Activated CD8-positive, alpha-beta memory T cell treated with anti-CD3 and anti-CD28 coated beads for 4 hours (primary cell): ENCODE measurements at places on chromosomes 1 and 21.

- no peak for DNase-seq
Measured at GRCh38 chr1:184069675-184070074, 18.1 kb downstream of the TSEN15 start.

DNA sequence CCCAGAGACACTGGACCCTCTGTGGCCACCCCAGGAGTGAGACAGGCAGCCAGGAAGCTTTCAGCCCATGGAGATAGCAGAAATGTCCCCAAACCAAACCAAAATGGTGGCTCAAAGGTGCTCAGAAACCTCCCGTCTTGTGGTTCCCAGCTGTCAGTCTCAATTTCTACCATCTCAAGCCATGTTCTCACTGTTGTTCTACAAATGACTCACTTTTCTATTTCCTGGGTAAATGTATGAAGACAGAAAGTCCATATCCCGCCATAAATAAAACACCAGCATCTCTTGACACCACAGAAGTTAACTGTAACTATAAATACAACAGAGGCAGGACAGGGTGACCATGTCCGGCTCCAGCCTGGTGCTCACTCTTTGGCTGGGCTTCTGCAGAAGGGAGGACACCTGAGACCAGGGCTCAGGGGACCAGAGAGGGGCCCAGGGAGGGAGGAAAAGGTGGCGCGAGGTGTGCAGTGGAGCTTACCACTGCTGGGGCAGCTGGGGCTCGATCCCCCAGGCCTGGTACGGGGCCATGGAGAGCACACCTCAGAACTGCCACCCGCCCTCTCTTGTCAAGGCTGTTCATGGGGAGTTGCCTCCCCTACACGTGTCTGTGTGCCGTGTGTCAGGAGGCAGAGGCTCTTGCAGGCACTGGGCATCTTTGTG is 43.6 kb downstream of the EPHB2 start:
- no peak for DNase-seq

DNA sequence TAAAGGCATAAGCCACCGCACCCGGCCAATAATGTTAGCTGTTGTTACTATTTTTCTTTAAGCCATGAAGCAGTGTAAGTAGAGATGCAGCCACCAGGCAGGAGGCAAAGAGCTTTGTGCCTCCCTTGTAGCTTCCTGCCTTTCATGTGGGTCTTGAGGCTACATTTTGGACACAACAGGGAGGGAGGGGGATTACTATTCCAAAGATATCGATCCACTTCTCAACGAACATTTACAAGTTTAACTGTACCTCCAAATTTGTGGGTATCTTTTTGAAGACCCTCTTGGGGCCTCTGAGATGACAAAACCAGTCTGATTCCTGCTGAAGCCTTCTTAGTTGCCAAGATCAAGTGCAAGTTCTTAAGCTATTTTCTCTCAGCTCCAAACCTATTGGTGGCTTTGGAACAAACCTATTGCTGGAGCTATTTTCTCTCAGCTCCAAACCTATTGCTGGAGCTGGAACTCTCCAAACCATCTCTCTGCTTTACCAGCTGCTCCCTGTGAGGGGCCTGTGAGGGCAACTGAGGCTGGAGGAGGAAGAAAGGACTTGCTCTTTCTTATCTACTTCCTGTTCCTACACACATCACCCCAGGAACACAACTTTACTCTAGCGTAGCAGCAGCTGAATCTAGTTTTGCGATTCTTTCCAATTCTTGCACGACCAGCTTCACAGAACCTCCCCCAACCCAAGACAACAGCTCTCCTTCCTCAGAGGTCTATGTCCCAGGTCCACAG is 16.1 kb upstream of the RCAN3 start:
- no peak for DNase-seq

GRCh38 chr1:224132901-224133300 is 19.0 kb downstream of the FBXO28 start:
- no peak for DNase-seq

GRCh38 chr1:235931171-235931738 is 64.5 kb upstream of the LYST start:
- no peak for DNase-seq

- DNase-seq, result no peak
Measured at GRCh38 chr21:34795548-34796180, 126.9 kb downstream of the CLIC6 start.

GRCh38 chr1:45510036-45510971 is 10.2 kb downstream of the MMACHC start:
- no peak for DNase-seq

DNA sequence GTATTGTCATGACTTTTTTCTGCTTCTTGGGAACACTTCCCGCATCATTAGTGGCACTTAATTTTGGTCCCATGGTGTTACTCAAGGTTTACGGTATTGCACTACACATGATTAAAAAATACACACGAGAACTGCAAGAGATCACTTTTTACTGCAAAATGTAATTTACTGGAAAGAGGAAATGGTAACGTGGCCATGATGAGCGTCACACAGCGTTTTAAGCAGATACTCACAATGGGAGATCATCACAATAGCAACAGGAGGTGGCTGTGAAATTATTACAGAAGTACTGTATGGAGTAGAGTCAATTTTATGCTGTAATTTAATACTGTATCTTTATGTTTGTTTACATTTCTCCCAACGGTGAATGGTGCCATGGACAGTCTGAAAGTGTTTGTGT is 1510.3 kb downstream of the AMY1C start:
- DNase-seq, result no peak

- DNase-seq, result no peak
Measured at GRCh38 chr1:201039418-201039817, 15.9 kb upstream of the KIF21B start.

- no peak for DNase-seq
Measured at GRCh38 chr1:56095696-56096665, 483.4 kb downstream of the PLPP3 start.

DNA sequence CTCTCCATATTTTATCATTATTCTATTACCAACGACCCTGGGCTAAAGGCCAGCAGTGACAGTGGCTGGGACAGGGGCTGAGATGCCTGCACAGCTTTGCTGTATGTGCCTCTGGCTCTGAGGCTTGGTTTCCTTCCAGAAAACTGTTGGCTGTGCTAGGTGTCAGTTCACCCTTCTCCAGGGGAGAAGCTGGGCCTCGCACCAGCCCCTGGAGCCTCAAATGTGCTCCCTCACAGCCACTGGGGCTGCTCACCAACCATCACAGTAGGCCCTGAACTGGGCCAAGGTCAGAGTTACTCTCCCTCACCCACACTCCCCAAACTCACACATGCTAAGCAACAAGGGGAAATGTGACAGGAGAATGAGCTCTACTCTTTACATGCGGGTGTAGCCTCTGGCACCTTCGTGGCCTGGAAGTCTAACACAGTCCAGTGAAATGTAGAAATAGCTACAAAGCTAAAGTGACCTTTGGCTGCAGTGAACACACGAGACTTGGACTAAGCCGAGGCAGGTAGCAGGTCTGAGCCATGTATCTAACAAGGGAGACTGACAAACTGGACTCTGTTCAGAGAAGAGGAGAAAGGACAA is 4.7 kb upstream of the CD160 start:
- DNase-seq, result no peak

DNA sequence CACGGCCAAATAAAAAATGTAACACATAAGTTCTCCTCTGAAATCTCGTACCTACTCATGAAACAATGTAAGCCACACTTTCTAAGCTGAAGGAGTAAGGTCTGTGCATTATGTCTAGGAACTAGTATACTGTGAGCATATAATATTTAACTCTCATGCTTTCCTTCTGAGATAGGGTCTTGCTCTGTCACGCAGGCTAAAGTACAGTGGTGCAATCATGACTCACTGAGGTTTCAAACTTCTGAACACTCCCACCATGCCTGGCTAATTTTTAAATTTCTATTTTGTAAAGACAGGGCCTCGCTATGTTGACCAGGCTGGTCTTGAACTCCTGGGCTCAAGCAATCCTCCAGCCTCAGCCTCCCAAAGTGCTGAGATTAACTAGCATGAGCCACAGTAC is 71.3 kb downstream of the AHCTF1 start:
- DNase-seq, result no peak

DNA sequence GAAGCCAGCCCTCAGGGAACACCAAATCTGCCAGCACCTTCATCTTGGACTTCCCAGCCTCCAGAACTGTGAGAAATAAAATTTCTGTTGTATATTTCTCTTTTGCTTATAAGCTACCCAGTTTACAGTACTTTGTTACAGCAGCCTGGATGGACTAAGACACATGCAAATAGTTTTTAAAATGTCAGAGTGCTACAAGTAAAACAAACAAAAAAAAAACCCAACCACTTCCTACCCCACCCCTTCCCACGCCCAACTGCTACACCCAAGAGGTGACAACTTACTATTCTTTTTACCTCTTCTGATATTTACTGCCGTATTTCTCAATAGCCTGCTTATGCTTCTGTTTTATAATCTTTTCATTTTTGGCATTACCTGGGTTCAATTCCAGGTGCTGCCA is 8.6 kb upstream of the SPSB1 start:
- no peak for DNase-seq

DNA sequence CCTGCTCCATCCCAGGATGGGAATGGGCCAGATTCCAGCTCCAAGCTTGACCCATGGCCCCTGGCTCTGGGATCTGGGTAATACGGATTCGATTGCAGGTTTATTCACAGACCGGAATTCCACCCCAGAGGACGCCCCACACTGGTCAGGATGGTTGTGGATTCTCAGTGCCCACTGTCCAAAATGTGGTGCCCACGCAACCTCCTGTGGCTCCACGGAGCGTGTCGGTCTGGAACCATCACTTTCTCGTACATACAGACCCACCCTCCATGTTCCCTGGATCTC is 31.6 kb downstream of the KRTAP10-1 start:
- DNase-seq, result no peak

DNA sequence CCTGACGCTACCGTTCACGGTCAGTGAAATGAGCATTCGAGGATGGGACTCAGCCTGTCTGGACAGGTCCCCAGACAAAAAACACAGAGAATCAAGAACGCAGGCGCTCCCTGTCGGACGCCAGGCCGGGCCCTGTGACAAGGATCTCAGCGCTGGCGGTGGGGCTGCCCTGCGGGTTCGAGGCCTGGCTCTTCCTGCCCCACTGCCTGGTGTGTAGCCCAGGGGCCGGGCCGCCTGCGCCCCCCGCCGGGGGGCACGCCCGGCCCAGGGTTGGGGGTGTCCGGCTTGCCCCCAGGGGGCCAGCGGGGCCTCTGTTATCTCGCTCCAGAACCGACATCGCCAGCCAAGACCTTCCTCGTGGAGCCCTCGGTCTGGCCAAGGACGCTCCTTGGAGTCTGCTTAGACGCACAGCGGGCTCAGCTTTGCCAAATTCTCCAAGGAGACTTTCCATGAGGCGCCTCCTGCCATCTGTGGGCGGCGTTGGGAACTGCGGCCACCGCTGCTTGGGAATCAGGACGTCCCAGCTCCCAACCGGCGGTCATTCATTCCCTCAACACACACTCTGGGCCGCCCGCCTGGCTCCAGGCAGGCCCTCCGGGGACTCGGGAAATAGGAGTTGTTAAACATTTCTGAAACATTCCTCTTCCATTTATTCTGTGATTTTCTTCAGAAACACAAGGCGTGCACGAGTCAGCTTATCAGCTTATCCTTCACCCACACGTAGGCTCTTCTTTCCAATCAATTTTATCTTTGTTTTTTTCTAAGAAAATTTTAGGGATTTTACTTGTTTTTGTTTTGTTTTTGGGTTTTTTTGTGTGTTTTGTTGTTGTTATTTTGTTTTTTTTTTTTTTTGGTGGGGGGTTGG is 11.3 kb upstream of the RIPK4 start:
- no peak for DNase-seq

- no peak for DNase-seq
Measured at GRCh38 chr1:68230484-68230802, 1.9 kb downstream of the WLS start.

- DNase-seq, result no peak
Measured at GRCh38 chr1:215543806-215544205, 23.3 kb upstream of the KCTD3 start.

DNA sequence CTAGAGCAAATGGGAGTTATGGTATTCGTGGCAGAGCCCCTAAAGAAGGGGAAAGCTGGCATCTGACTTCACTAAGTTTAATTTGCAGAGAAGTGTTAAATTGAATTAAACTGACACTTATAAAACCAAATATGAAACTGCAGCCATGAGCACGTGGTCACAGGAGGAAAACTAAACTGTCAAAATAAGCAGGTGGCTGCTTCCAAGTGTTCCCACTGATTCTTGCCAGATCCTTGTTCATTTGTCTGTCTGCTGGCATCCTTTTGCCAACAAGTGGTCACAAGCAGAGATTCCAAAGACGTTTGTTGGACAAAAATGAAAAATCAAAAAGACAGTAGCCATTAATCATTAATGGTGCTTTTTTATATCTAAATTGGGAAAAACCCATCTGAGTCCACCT is 6.5 kb upstream of the CELA2B start:
- no peak for DNase-seq

DNA sequence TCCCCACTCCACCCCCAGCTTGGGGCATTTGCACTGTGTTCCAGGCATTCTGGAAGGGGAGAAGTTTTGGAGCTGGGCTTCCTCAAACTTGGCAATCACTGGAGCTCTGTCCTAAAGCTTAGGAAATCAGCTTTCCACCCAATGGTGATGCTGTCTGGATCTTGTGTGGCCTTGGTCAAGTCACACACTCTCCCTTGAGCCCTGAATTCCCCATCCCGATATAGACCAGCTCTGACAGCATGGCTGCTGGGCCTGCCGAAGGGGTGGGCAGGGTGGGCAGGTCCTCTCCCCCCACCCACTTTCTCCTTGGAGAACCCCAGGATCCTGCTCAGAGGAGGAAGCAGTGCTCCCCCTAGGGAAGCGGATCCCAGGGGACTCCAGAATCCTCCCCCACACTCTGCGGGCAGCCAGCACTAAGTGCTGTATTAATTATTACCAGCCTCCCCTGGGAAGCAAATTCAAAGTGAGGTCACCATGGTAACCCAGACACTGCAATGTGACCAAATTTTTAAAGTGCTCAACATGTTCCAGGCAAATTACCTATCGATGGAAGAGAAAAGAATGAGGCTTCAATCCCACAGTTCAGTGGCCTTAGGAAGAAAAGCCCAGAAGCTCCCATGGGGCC is 21.3 kb upstream of the LDLRAP1 start:
- DNase-seq, result no peak

DNA sequence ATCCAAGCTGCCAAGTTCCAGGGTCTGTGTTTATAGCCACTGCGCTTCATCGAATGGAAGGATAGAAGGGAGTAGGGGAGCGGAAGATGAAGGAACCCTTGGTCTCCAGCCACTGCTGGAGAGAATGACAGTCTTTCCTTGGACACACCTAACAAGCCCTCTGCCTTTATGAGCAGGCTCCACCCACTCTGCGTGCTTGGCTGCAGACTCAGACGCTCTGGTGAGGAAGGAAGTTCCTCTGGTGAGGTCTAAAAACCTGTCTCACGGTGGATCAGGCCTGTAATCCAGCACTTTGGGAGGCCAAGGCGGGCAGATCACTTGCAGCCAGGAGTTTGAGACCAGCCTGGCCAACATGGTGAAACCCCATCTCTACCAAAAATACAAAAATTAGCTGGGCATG is 55.4 kb downstream of the MATN1 start:
- no peak for DNase-seq

GRCh38 chr1:60229821-60230220 is 156.3 kb upstream of the C1orf87 start:
- no peak for DNase-seq
